Activated CD4-positive, alpha-beta T cell treated with anti-CD3 and anti-CD28 coated beads, Interleukin-2, amount 10 ng/mL, durations not matched to agents 7 days and 5 days (primary cell): ENCODE measurements at places on chromosomes 12 and 14. TPM values are rescaled to one million over a fixed set of nuclear protein-coding genes. Genes with fewer than 3 reads are reported as not detected.

Gene LHX5
- total RNA-seq: not detected

Gene NUMB
- 49.6 TPM for total RNA-seq

Gene LRP6
- 1.6 TPM for total RNA-seq

Gene CLEC6A
- not detected for total RNA-seq

- DNase-seq: no peak
- H3K4me1 ChIP-seq: no peaks in the 10 kb centered on the region
- no peaks in the 10 kb centered on the region for H3K27me3 ChIP-seq
- no peak overlapping the region for H3K4me3 ChIP-seq
Observed at GRCh38 chr14:83863042-83863774, 1666.7 kb upstream of the FLRT2 start.

DNA sequence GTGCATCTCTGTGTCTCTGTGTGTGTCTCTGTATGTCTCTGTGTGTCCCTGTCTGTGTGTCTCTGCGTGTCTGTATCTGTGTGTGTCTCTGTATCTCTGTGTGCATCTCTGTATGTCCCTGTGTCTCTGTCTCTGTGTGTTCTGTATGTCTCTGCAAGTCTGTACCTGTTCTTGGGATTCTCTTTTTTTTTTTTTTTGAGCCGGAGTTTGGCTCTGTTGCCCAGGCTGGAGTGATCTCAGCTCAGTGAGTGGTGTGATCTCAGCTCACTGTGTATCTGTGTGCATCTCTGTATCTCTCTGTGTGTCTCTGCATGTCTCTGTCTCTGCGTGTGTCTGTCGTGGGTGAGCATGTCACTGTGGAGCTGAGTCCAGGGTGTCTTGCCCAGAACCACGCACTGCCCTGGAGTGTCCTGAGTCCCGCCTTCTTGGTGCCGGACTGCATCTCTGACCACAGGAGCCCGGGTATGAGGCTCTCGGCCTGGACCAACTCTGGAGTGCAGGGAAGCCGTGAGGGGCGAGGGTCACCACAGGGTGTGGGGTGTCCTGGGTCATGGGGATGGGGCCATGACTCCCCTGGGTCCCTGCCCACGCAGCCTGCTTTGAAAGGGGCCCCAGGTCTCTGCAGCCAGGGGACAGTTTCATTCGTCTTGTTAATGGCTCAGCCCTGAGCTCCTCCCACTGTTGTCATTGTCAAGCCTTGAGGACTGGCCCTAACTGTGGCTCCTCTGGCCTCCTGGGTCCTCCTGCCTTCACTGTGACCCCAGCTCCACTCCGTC, 11.8 kb downstream of the MYL2 start:
- H3K4me1 ChIP-seq: peaks cover 3% of the 10 kb centered on the region
- no peak overlapping the region for H3K27ac ChIP-seq
- no peak overlapping the region for H3K4me3 ChIP-seq
- no peaks in the 10 kb centered on the region for H3K36me3 ChIP-seq
- no peak for DNase-seq

GRCh38 chr12:64222009-64222765, at the start of gene KICS2:
Gene KICS2 (minus strand): TSS chr12:64222296. CDS start chr12:64222237, 59 bp downstream.
- H3K4me1 ChIP-seq: peaks cover 41% of the 10 kb centered on the region
- H3K4me3 ChIP-seq: peak within 1 kb of the TSS; percentile 98
- peak; percentile 92 for DNase-seq
- H3K36me3 ChIP-seq: no peaks in the 10 kb centered on the region

DNA sequence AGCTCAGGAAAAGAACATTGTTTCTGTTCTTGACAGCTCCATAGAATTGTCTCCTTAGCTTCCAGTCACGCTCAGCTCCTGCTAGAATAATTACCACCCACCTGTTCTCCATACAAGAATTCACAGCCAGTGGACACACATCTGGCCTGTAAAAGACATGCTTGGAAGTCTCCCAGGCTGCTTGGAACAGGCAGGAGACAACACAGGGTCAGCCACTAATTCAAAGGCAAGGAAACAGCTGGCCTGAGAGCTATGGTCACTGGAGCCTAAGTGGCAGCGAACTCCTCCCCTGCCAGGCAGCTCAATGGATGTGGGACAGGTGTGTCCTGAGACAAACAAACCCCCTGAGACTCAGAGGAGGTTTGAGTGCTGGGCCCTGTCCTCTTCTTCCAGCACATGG, 22.9 kb upstream of the LTBP2 start:
- DNase-seq: no peak
- no peak overlapping the region for H3K4me3 ChIP-seq
- H3K36me3 ChIP-seq: no peaks in the 10 kb centered on the region
- H3K4me1 ChIP-seq: no peaks in the 10 kb centered on the region
- peaks cover 5% of the 10 kb centered on the region for H3K27me3 ChIP-seq
- no peak overlapping the region for H3K27ac ChIP-seq

DNA sequence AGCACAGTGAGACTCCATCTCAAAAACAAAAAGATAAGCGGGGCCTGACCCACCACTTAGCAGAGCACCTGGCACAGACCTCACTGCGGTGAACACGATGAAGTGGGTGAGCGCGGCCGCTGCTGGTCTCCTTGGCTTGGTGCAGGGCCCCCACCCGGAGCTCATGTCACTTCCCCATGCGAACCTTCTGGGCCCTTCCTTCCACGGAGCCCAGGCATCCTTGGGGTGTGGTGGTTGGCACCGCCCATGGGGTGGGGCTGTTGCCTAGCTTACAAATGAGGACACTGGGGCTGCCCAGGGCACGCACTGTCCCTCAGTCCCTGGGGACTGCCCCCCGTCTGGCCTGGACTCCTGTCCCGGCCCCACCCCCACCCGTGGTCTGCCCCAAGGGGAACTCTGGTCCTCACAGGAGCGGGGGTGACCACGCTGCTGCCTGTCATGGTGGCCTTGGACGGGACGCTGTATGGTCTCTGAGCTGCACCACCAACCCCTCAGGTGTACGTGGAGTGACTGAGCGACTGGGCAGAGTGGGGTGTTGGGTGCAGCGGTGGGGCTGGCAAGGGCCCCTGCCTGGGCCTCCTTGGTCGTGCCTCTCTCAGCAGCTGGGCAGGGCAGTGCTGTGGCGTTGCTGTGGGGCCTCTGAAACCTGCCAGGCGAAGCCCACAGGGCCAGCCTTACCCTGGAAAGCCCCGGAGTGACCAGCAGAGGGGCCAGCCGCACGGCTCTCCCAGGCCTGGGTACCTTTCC, 15.3 kb downstream of the FBRSL1 start:
- DNase-seq: no peak
- H3K4me3 ChIP-seq: no peak overlapping the region
- peaks cover 34% of the 10 kb centered on the region for H3K4me1 ChIP-seq
- no peaks in the 10 kb centered on the region for H3K36me3 ChIP-seq
- no peaks in the 10 kb centered on the region for H3K27me3 ChIP-seq

DNA sequence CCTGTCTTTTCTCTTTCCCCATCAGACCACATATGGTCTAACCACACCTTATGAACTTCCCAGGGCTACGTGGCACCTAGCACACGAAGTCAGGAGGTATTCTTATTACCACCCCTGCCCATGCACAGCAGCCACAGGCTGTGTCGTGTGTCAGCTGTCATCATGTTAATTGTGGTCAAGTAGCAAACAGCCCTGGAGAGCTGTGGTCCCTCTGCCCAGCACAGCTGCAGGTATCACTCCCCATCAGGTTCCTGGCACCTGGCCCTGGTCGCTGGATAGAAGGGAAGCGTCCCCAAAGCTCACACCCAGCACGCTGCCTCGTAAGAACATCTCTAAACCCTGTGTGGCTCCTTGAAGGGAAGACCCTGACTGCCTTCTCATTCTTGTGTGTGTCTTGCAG, 45.4 kb downstream of the CLMN start:
- no peaks in the 10 kb centered on the region for H3K27me3 ChIP-seq
- no peak for DNase-seq
- H3K27ac ChIP-seq: no peak overlapping the region
- no peaks in the 10 kb centered on the region for H3K36me3 ChIP-seq
- no peak overlapping the region for H3K4me3 ChIP-seq

- no peak overlapping the region for H3K27ac ChIP-seq
- no peak for DNase-seq
- no peaks in the 10 kb centered on the region for H3K27me3 ChIP-seq
- peaks cover 8% of the 10 kb centered on the region for H3K36me3 ChIP-seq
- peaks cover 24% of the 10 kb centered on the region for H3K4me1 ChIP-seq
- H3K4me3 ChIP-seq: no peak overlapping the region
Observed at GRCh38 chr14:105309371-105309770, 5.2 kb upstream of the PACS2 start.

DNA sequence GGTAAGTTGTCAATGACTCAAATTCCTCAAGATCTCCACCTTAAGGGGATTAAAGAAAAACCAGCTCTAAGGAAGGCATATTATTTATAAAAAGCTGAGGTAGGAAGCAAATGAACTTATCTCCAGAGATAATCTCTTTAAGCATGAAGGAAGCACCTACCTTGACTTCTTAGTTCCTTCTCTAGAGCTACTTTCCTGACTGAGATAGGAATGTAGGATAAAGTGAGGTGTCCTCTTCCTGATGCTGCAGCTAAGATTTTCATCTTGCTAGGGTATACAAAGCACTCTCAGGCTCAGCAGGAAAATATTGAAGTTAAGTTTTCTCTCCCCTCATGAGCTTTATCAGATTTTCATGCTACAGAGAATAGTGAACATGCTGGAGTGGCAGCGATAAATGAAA, 163.0 kb upstream of the E2F7 start:
- no peaks in the 10 kb centered on the region for H3K36me3 ChIP-seq
- H3K27me3 ChIP-seq: no peaks in the 10 kb centered on the region
- H3K4me1 ChIP-seq: no peaks in the 10 kb centered on the region
- H3K27ac ChIP-seq: no peak overlapping the region
- no peak for DNase-seq
- no peak overlapping the region for H3K4me3 ChIP-seq

DNA sequence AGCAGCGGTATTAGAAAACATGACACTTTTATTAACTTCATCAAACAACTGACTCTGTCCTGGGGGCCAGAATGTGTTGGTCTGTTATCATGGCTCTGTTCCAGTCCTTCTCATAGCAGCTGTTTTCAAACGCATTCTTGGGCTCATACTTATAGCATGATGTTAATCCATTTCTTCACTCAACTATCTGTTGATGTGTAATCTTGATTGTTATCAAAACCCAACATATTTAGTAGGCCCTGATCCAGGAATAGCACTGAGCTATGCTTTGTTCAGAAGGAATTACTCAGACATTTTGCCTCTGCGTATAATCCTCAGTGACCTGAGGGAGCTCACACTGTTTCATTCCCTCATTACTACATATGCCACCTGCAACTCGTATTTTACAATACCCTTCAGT, 315.9 kb downstream of the BMP4 start:
- H3K4me1 ChIP-seq: no peaks in the 10 kb centered on the region
- DNase-seq: no peak
- H3K4me3 ChIP-seq: no peak overlapping the region
- H3K27ac ChIP-seq: no peak overlapping the region
- H3K27me3 ChIP-seq: no peaks in the 10 kb centered on the region
- no peaks in the 10 kb centered on the region for H3K36me3 ChIP-seq

- no peak for DNase-seq
- no peak overlapping the region for H3K4me3 ChIP-seq
- H3K27ac ChIP-seq: no peak overlapping the region
- H3K36me3 ChIP-seq: no peaks in the 10 kb centered on the region
- H3K27me3 ChIP-seq: peaks cover 10% of the 10 kb centered on the region
Observed at GRCh38 chr12:127143020-127143419, 1124.0 kb upstream of the TMEM132C start.

DNA sequence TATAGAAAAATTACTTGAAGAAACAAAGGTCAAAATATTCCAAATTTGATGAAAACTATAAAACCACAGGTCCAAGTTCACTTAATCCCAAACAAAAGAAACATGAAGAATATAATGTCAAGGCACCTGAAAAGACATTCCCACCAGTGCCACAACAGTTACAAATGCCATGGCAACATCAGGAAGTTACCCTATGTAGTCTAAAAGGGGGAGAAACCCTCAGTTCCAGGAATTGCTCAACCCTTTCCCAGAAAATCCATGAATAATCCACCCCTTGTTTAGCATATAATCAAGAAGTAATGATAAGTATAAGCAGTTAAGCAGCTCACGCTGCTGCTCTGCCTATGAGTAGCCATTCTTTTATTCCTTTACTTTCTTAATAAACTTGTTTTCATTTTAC, 3.8 kb upstream of the ACTR10 start:
- H3K36me3 ChIP-seq: no peaks in the 10 kb centered on the region
- H3K27ac ChIP-seq: no peak overlapping the region
- H3K27me3 ChIP-seq: no peaks in the 10 kb centered on the region
- peaks cover 19% of the 10 kb centered on the region for H3K4me1 ChIP-seq
- H3K4me3 ChIP-seq: no peak overlapping the region

DNA sequence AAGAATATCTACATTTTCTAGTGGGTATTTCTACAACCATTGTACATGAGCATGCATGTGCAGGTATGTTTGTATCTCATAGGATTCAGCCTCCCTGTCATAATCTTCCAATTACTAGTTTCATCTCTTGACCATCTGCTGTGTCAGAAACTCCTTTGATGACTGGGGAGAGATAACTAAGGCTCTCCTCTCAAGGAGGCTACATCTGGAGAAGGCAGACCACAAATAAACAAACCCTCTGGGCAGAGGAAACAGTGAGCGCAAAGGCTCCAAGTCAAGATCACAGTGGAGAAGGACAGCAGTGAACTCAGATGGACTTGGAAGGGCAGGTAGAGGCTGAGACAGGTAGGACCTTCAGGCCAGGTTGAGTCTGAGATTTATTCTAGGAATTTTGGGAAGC, 166.4 kb downstream of the PELI2 start:
- H3K27me3 ChIP-seq: no peaks in the 10 kb centered on the region
- no peak overlapping the region for H3K4me3 ChIP-seq
- H3K27ac ChIP-seq: no peak overlapping the region
- H3K4me1 ChIP-seq: no peaks in the 10 kb centered on the region
- H3K36me3 ChIP-seq: no peaks in the 10 kb centered on the region

GRCh38 chr12:130787445-130788410, 51.3 kb downstream of the STX2 start:
- H3K4me3 ChIP-seq: no peak overlapping the region
- no peak for DNase-seq
- no peaks in the 10 kb centered on the region for H3K4me1 ChIP-seq
- H3K27ac ChIP-seq: no peak overlapping the region
- H3K36me3 ChIP-seq: peaks cover 38% of the 10 kb centered on the region
